ENCODE measurements at places on chromosomes 3 and 15.

DNA sequence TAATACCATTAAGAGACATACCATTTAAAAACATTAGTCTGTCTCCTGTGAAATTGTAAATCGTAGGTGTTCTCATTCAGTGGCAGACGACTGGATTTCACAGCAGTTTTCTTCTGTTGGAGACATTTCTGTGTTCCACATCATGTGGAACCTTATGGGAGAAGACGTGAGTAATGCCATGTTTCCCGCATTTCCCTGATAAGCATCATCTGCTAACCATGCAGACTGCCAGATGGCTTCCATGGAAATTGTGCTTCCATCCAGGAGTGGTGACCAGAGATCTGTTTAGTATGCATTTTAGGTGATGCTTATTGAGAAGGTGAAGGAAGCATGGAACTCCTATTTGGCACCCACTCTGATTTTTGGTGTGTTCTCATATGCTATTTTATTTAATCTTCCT lies 28.4 kb upstream of the ST3GAL6 start:
- DNase-seq = no peak

- DNase-seq = no peak
Measured at GRCh38 chr3:55006244-55006676, 78.4 kb upstream of the LRTM1 start.

DNA sequence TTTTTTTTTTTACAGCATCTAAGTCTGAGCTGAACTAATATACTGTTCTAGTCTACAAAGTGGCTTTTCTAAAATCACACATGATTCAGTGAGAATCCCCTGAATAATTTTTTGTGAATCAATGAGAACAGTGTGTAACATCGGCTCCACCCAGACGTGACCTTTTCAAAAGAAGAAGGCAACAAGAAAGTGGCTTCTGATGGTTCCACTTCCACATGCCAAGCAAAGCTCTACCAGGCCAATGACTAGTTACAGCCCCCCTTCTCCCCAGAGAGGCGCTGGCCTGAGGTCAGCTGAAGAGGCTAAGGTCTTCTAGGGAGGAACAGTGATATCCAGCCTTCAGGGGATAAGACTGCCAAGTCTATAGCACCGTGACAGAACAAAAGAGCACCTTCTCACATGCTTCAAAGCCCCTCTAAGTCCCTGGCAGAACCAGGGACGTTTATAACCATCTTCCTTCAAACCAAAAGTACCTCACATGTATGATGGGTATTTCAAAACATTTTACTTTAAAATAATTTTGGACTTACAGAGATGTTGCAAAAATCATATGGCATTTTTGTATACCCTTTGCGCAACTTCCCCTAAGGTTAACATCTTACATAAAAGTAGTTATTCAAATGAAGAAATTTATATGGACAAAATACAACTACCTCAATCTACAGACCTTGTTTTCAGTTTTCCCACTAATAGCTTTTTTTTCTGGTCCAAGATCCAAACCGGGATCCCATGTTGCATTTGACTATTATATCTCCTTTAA lies 177.9 kb downstream of the OSBPL10 start:
- DNase-seq = no peak

DNA sequence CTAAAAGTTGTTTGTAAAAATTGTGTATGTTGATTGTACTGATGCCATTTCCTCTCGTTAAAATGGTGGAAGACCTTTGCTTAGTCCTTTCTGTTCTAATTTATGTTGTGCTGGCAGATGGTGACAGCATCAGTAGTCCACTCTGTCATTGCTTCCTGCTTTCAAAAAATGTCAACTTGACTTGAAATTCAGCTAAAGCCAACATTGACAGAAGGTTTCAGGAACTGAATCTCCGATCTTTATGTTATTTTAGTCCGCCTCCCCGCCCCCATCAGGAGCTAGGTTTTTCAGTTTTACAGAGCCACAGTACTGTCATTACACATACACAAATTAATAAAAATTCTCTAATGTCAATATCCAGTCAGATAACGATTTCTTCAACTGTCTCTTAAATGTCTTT lies 1.5 kb downstream of the CEP63 start:
- DNase-seq = no peak

GRCh38 chr15:88509964-88510363 lies 36.5 kb downstream of the DET1 start:
- DNase-seq = no peak

- DNase-seq = no peak
Measured at GRCh38 chr3:146404436-146404835, 64.9 kb downstream of the PLSCR2 start.

GRCh38 chr3:164604687-164605086 lies 473.6 kb downstream of the SI start:
- DNase-seq = no peak

- DNase-seq = no peak
Measured at GRCh38 chr3:152241142-152242017, 27.3 kb upstream of the MBNL1 start.

DNA sequence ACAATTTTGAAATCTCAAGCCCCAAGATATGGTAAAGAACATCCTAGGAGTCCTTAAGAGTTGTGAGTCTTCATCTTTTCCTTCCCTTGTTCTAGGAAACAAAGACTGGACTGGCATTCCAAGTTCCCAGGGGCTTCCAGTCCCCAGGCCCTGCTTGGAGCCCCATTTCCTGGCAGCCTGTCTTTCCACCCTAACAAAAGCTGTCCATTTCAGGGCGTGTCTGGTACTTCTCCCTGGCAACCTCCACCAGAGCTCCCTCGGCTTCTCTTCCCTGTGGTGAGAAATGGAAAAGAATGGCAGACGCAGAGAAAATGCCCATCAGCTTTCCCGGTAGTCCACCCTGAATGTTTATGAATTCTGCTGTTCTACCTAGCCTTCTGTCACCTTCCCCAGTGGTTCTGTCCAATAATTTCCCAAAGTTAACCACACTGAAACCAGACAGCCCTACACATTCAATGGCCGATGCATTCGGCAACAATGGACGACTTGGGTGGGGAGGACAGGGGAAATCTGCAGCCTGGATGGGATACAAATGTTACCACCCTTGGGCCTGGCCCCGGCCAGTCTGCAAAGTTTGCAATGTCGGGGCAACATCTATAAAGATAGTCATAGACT lies 6.8 kb downstream of the RAB6B start:
- no peak for DNase-seq

- peak; percentile 57 for DNase-seq
Measured at GRCh38 chr3:14143271-14144225, 18.7 kb downstream of the TMEM43 start.

GRCh38 chr3:53890726-53891475 lies 758 bp downstream of the SELENOK start:
- no peak for DNase-seq

GRCh38 chr15:80744415-80744814 lies 34.8 kb upstream of the CEMIP start:
- DNase-seq = no peak

GRCh38 chr3:61688307-61688984 lies 127.1 kb downstream of the PTPRG start:
- no peak for DNase-seq

- no peak for DNase-seq
Measured at GRCh38 chr3:64380546-64380945, 155.3 kb upstream of the PRICKLE2 start.

Measured in left cardiac atrium (tissue), 4 donors.